ENCODE measurements at places on chromosomes 4 and X.

- DNase-seq, result no peak
These were observed 55.7 kb upstream of the PPARGC1A start for GRCh38 chr4:23945451-23946017.

GRCh38 chrX:19672222-19672812 lies 157.0 kb upstream of the MAP3K15 start:
- no peak for DNase-seq

- no peak for DNase-seq
These were observed 148.3 kb downstream of the DCTD start for GRCh38 chr4:182768838-182769237.

DNA sequence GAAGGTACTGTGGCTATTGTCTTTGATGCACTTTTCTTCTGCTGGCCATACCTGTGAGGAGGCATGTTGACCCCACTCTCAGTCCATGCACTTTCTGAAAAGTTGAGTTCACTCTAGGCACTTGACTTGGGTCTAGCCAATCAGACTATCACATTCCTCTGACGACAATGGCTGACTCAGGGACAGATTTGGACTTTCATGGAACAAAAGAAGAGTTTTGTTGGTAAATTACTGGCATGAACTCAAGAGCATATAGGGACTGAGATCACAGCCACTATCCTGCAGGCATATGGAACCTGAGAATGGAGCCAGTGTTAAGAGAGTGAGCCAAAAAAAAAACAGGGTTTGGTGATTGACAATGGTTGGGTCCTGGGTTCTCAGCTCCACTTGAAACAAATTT lies 24.6 kb upstream of the CXCL6 start:
- no peak for DNase-seq

- no peak for DNase-seq
These were observed 638.4 kb downstream of the IL1RAPL1 start for GRCh38 chrX:29225670-29226069.

DNA sequence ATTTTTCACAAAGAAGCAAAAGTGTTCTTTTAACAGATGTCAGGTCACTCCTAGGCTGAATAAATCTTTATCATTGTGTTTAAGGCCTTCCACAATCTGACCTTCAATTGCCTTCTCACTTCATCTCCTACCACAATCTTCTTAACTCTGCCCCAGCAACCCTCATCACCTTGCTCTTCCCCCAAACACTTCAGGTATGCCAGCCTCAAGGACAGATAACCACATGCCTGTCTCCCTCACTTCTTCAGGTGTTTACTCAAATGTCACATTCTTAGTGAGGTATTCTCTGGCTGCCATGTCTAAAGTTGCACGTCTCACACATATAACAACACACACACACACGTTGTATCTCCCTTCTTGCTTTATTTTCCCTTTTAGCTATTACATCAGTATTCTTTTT lies 146.5 kb downstream of the ANKRD50 start:
- no peak for DNase-seq

- no peak for DNase-seq
These were observed 5.6 kb upstream of the TXK start for GRCh38 chr4:48139691-48140090.

GRCh38 chr4:166195101-166195500 lies 322.1 kb downstream of the TLL1 start:
- DNase-seq, result no peak

DNA sequence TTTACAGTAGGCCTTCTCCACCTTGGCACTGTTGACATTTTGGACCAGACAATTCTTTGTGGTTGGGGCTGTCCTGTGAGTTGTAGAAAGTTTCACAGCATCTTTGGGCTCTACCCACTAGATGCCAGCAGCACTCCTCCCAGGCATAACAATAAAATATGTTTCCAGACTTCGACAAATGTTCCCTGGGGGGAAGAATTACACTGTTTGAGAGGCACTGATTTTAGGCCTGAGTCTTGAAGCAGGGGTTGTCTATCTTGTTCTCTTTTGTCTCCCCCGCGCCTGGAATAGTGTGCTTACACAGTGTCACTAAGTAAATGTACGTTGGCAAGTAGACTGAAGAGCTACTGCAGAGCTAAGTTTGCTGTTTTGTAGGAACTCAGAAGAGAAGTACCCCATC lies 254.4 kb upstream of the BOD1L1 start:
- DNase-seq, result no peak

DNA sequence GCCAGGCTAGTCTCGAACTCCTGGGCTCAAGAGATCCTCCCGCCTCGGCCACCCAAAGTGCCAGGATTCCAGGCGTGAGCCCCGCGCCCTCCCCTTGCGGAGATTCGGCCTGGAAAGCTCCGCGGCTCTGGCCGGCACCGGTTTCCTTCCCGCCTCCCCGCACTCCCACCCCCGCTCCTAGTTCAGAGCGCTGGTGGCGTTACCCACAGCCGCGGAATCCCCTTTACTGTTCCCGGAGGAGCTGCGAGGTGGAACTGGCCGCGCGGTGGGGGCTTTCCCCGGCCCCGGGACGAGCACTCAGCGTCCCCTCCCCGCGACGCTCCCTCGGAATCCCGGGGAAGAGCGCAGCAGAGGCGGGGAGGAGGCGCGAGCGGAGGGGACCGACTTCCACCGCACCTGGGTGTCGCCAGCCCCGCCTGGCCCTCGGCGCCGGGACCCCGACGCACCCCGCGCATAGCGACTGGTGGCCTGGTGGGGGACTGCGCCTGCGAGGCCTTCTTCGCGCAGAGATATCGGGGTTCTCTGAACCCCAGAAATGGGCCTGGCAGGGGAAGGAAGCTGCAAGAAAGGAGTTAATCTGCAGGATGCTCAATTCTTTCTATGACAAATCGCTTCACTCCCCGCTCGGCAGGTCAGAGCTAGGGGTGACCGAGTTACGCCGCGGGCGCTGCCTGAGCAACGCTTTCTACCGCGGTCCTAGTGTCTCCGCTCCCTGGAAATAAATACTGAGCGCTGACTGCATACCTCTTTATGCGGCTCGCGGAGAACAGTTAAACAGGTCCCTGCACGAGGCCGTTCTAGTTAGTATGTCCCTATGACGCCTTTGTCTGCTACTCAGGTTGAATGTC lies 14.6 kb upstream of the SLC25A4 start:
- peak; percentile 17 for DNase-seq

DNA sequence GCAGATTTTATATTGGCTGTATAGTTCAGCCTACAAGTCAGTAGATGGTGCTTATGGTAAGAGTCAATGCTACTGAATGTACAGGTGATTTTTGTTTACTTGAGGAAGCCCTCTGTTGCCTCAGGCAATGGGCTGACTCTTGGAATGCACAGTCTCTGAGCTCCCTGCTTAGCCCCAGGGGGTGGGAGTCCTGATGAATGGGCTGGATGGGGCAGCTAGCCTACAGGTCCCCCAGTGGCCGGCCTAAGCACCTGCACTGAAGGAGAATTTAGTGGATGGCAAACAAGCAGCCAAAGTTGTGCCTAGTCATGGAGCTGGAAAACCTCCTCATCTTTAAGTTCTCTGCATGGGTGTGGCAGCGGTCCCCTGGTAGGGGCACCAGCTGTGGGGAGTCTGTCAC lies 101.8 kb upstream of the CXorf51B start:
- DNase-seq, result no peak

DNA sequence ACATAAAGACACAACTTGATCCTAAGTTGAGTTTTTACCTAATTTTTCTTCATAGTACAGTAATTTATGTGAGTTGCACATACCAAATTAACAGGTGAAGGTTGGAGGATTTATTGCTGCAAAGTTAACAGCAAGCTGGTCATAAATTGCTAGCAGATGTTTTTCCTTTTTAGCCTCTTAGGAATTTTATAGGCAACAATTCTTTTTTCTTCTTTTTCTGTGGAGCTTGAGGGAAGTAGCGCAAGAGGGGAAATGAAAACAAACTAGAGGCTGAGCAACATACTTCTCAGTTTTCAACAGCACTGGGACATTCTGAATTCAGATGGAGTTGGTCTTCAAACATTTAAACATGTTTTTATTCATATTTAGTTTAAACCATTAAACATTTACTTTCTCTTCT lies 63.7 kb upstream of the TLR2 start:
- DNase-seq, result no peak

GRCh38 chrX:147565237-147565636 lies 346.5 kb upstream of the FMR1 start:
- no peak for DNase-seq

DNA sequence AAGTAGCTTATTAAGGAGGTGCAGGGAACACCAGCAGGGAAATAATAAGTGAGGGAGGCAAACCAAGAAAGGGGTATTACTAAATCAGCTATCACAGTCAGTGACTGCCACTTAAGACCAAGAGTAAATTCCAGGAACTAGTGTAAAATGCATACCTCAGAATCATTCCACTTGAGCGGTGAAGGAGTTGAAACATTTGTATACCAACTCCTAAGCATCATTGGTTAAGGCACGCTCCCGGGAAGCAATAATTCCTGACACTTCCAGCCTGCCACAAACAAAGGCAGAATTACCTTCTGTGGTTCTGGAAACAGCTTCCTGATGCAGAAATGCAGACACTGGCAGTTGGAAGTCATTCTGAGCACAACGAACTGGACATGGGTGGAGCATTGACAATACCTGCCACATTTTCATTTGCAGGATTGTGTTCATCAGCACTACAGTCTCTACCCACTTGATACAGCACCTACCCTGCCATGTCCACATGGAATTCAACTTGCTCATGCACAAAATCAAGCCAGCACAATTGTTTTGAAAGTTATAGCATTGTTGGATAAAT lies 82.1 kb downstream of the PPP1R2C start:
- DNase-seq, result no peak

Measured in effector memory CD8-positive, alpha-beta T cell (primary cell).